ENCODE measurements at places on chromosomes 6 and 20. TPM values are rescaled to one million over a fixed set of nuclear protein-coding genes. Genes with fewer than 3 reads are reported as not detected.

The PLEKHG1 gene
- polyA plus RNA-seq: 0.04 TPM

The SRMS gene
- polyA plus RNA-seq: not detected

The CCN6 gene
- polyA plus RNA-seq: not detected

The ZNF343 gene
- polyA plus RNA-seq: 5.1 TPM

The BEND6 gene
- 0.29 TPM for polyA plus RNA-seq

The TAGAP gene
- polyA plus RNA-seq: 84.4 TPM

The FERMT1 gene
- not detected for polyA plus RNA-seq

The HLA-DRB1 gene
- 45.8 TPM for polyA plus RNA-seq

The TRDN gene
- polyA plus RNA-seq: not detected

The PPP1R11 gene
- 98.8 TPM for polyA plus RNA-seq

The FOXF2 gene
- not detected for polyA plus RNA-seq

The MCHR2 gene
- not detected for polyA plus RNA-seq

The ZNF391 gene
- 2.0 TPM for polyA plus RNA-seq

The SDCBP2 gene
- polyA plus RNA-seq: 1.3 TPM

The PTGIS gene
- not detected for polyA plus RNA-seq

The NFYA gene
- 12.4 TPM for polyA plus RNA-seq

The KAT14 gene
- polyA plus RNA-seq: 7.0 TPM

The NOX3 gene
- not detected for polyA plus RNA-seq

Measured in immature natural killer cell (primary cell).